ENCODE measurements at places on chromosomes 12 and 14.

- no peak for DNase-seq
These were observed 68.5 kb downstream of the LIN7A start for GRCh38 chr12:80869264-80869663.

- no peak for DNase-seq
These were observed 265.9 kb upstream of the PLEKHG7 start for GRCh38 chr12:92436856-92437255.

DNA sequence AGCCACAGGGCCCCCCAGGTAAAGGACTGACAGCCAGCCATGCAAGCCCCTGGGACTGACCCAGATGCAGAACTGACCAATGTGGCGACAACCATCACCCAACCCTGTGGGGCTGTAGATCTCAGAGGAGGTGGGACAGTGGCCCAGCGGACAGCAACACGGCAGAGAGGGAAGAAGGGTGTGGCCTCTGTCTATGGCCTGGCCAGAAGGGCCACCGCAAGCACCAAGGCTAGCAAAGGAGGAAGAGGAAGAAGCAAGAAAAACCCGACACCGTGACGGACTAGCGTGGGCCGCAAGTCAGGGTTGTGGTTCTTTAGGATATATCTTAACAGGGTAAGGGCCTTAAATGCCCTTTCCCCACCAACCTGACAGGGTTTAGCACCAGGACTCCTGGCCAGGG is 71.2 kb downstream of the ITPK1 start:
- no peak for DNase-seq

GRCh38 chr14:35405304-35405996 is 901 bp upstream of the NFKBIA start:
- no peak for DNase-seq

- no peak for DNase-seq
These were observed 18.1 kb upstream of the PHLDA1 start for GRCh38 chr12:76049575-76050251.

DNA sequence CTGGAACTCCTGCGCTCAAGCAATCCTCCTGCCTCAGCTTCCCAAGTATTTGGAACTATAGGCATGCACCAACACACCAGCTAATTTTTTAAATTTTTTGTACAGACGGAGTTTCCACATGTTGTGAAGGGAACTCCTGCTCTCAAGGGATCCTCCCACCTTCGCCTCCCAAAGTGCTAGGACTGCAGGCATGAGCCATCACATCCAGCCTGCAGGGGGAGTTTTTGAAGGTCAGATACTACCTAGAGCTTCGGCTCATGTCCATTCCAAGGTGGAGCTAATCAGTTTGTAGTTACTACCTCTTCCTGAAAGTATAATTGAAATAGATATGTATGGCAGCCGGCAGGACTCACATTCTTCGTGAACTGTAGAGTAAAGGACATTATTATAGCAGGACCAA is 3.7 kb upstream of the TAS2R19 start:
- peak; percentile 30 for DNase-seq
